Placental epithelial cell (primary cell): ENCODE measurements at places on chromosomes 13 and 19. TPM values are rescaled to one million over a fixed set of nuclear protein-coding genes. Genes with fewer than 3 reads are reported as not detected.

PTH2 gene
- total RNA-seq = not detected in 2 replicates

FGF21 gene
- total RNA-seq = 0.39 TPM in 1 of 2 replicates, not detected in the other

TNFRSF19 gene
- total RNA-seq = 0.39 and 0.54 TPM in 2 replicates

ATP4A gene
- not detected in 2 replicates for total RNA-seq

HIF3A gene
- total RNA-seq = 22.1 and 116 TPM in 2 replicates

HSH2D gene
- not detected in 2 replicates for total RNA-seq

LILRA2 gene
- not detected in 2 replicates for total RNA-seq

CEACAM4 gene
- not detected in 2 replicates for total RNA-seq

TMEM38A gene
- 0.65 and 1.2 TPM in 2 replicates for total RNA-seq

FAM174C gene
- 22.0 and 46.3 TPM in 2 replicates for total RNA-seq

NLRP7 gene
- 0.33 TPM in 1 of 2 replicates, not detected in the other for total RNA-seq

HSD11B1L gene
- 13.0 and 20.8 TPM in 2 replicates for total RNA-seq

RABAC1 gene
- 223 and 238 TPM in 2 replicates for total RNA-seq

COL4A1 gene
- total RNA-seq = 34.5 and 189 TPM in 2 replicates

C19orf73 gene
- 1.2 and 1.3 TPM in 2 replicates for total RNA-seq

MEDAG gene
- 0.54 and 1.6 TPM in 2 replicates for total RNA-seq
